ENCODE measurements at places on chromosomes 6 and 20. TPM values are rescaled to one million over a fixed set of nuclear protein-coding genes. Genes with fewer than 3 reads are reported as not detected.

Gene MEI4
- not detected for total RNA-seq

Gene TMEM151B
- 0.17 TPM for total RNA-seq

- H3K4me3 ChIP-seq, result no peak overlapping the region
- H3K4me1 ChIP-seq, result peaks cover under 1% of the 10 kb centered on the region
- no peaks in the 10 kb centered on the region for H3K27me3 ChIP-seq
- H3K36me3 ChIP-seq, result no peaks in the 10 kb centered on the region
- no peak overlapping the region for H3K27ac ChIP-seq
- DNase-seq, result no peak
Observed at GRCh38 chr6:158860279-158860865, 41.2 kb upstream of the EZR start.

Gene PFDN4
- 56.8 TPM for total RNA-seq

Gene SALL4
- 0.46 TPM for total RNA-seq

Gene MAPK13
- 17.4 TPM for total RNA-seq

GRCh38 chr6:129195161-129195560 lies 312.2 kb downstream of the LAMA2 start:
- no peaks in the 10 kb centered on the region for H3K4me1 ChIP-seq
- no peak for DNase-seq
- no peak overlapping the region for H3K27ac ChIP-seq
- H3K36me3 ChIP-seq, result no peaks in the 10 kb centered on the region
- H3K4me3 ChIP-seq, result no peak overlapping the region

Gene THBS2
- 2.5 TPM for total RNA-seq

Gene ANKEF1
- total RNA-seq, result 2.3 TPM

- no peak for DNase-seq
- H3K4me1 ChIP-seq, result no peaks in the 10 kb centered on the region
- no peak overlapping the region for H3K27ac ChIP-seq
- no peak overlapping the region for H3K4me3 ChIP-seq
- no peaks in the 10 kb centered on the region for H3K36me3 ChIP-seq
- H3K27me3 ChIP-seq, result no peaks in the 10 kb centered on the region
Observed at GRCh38 chr6:72322771-72323170, 299.1 kb upstream of the KCNQ5 start.

DNA sequence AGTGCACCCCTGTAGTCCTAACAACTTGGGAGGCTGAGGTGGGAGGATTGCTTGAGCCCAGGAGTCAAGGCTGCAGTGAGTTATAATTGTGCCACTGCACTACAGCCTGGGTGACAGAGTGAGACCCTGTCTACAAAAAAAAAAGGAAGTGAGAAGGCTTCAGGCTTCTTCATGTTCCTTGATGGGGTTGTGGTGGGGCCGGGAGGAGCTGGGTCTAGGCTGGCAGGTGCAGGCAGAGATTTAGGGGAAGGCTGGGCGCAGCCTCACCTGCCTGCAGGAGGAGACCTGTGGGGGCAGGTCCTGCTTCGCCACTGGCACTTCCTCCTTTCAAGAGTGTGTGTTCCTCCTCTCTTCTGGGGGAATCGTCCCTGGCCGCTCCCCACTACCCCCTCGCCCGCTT lies 63.9 kb downstream of the CHMP4B start:
- DNase-seq, result peak; percentile 83
- H3K4me1 ChIP-seq, result no peaks in the 10 kb centered on the region
- no peak overlapping the region for H3K4me3 ChIP-seq
- no peak overlapping the region for H3K27ac ChIP-seq
- H3K27me3 ChIP-seq, result no peaks in the 10 kb centered on the region

DNA sequence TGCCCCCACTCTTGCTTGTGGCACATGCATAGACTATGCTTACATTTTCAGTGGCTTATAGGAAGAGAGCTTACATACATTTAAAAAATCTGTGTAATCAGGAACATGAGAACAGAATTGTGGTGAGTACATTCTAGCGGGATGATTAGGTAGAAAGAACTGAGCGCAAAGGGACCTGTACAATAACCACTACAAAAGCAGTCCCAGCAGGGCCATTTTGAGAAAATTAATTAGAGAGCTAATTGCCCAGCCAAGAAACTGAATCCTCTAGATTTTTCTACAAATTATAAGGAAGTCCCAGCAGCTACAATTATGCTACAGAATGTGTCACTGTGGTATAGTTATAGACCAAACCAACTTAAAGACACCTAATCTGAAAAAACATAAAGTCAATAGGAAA lies 105.6 kb upstream of the TNFAIP3 start:
- no peaks in the 10 kb centered on the region for H3K36me3 ChIP-seq
- H3K27ac ChIP-seq, result no peak overlapping the region
- no peaks in the 10 kb centered on the region for H3K27me3 ChIP-seq
- no peaks in the 10 kb centered on the region for H3K4me1 ChIP-seq

GRCh38 chr6:152404936-152405595 lies 232.1 kb downstream of the SYNE1 start:
- no peaks in the 10 kb centered on the region for H3K4me1 ChIP-seq
- DNase-seq, result no peak
- H3K4me3 ChIP-seq, result no peak overlapping the region
- H3K27ac ChIP-seq, result no peak overlapping the region
- peaks cover 93% of the 10 kb centered on the region for H3K36me3 ChIP-seq

Gene ZNF165
- 2.0 TPM for total RNA-seq

- H3K27ac ChIP-seq, result no peak overlapping the region
- H3K36me3 ChIP-seq, result no peaks in the 10 kb centered on the region
- no peak overlapping the region for H3K4me3 ChIP-seq
- H3K27me3 ChIP-seq, result no peaks in the 10 kb centered on the region
Observed at GRCh38 chr20:7470912-7471311, 469.3 kb downstream of the HAO1 start.

DNA sequence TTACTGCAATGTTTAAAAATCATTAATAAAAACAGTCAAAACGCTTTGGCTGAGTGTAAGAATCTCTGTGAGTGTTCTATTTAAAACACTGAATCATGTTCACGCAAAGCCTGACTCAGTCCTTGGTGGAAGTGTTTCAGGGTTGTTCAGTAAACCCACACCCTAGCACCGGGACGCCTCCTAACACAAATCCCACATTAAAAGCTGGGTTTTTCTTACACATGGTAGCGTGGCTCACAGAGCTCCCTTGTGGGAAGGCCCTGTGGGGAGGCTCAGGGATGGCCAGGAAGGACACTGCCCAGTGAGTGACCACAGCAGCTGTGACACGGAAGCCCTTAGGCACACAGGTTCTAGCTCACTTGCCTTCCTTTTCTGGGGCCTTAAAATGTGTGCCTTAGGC lies 80.2 kb downstream of the GMPR start:
- H3K27me3 ChIP-seq, result no peaks in the 10 kb centered on the region
- H3K27ac ChIP-seq, result peak overlapping the region; percentile 76
- H3K4me1 ChIP-seq, result peaks cover 56% of the 10 kb centered on the region
- no peak for DNase-seq
- H3K4me3 ChIP-seq, result no peak overlapping the region

Gene C6orf163
- total RNA-seq, result 6.1 TPM

DNA sequence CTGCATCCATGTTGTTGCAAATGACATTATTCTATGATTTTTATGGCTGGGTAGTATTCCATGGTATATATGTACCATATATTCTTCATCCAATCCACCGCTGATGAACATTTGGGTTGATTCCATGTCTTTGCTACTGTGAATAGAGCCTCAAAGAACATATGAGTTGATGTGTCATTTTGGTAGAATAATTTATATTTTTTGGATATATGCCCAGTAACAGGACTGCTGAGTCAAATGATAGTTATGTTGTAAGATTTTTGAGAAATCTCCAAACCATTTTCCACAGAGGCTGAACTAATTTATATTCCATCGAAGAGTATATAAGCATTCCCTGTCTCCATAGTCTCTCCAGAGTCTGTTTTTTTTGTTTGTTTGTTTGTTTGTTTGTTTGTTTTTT lies 1373.5 kb downstream of the GRIK2 start:
- no peaks in the 10 kb centered on the region for H3K36me3 ChIP-seq
- H3K27ac ChIP-seq, result no peak overlapping the region
- H3K4me3 ChIP-seq, result no peak overlapping the region
- no peak for DNase-seq
- H3K27me3 ChIP-seq, result no peaks in the 10 kb centered on the region

GRCh38 chr6:41958022-41958856 lies 16.6 kb upstream of the CCND3 start:
- no peak for DNase-seq
- H3K4me3 ChIP-seq, result no peak overlapping the region
- H3K27me3 ChIP-seq, result no peaks in the 10 kb centered on the region
- no peak overlapping the region for H3K27ac ChIP-seq

DNA sequence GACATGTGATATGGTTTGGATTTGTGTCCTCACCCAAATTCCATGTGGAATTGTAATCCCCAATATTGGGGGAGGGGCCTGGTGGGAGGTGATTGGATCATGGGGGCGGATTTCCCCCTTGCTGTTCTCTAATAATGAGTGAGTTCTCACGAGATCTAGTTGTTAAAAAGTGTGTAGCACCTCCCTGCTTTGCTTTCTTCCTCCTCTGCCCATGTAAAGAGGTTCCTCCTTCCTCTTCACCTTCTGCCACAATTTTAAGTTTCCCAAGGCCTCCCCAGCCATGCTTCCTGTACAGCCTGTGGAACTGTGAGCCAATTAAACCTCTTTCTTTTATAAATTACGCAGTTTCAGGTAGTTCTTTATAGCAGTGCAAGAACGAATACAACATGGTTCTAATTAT lies 2.1 kb upstream of the ZNF451 start:
- H3K36me3 ChIP-seq, result no peaks in the 10 kb centered on the region
- no peaks in the 10 kb centered on the region for H3K27me3 ChIP-seq
- H3K27ac ChIP-seq, result no peak overlapping the region
- peaks cover 16% of the 10 kb centered on the region for H3K4me1 ChIP-seq
- DNase-seq, result no peak
- no peak overlapping the region for H3K4me3 ChIP-seq

GRCh38 chr6:34067814-34068213 lies 78.1 kb downstream of the GRM4 start:
- peaks cover 27% of the 10 kb centered on the region for H3K27me3 ChIP-seq
- no peaks in the 10 kb centered on the region for H3K36me3 ChIP-seq
- no peaks in the 10 kb centered on the region for H3K4me1 ChIP-seq
- H3K4me3 ChIP-seq, result no peak overlapping the region
- DNase-seq, result no peak

Gene PAK5
- not detected for total RNA-seq

- H3K27ac ChIP-seq, result peak overlapping the region; percentile 75
- H3K36me3 ChIP-seq, result peaks cover 3% of the 10 kb centered on the region
- H3K27me3 ChIP-seq, result no peaks in the 10 kb centered on the region
- H3K4me1 ChIP-seq, result peaks cover 58% of the 10 kb centered on the region
Observed at GRCh38 chr6:157537556-157537955, 156.6 kb downstream of the ZDHHC14 start.

DNA sequence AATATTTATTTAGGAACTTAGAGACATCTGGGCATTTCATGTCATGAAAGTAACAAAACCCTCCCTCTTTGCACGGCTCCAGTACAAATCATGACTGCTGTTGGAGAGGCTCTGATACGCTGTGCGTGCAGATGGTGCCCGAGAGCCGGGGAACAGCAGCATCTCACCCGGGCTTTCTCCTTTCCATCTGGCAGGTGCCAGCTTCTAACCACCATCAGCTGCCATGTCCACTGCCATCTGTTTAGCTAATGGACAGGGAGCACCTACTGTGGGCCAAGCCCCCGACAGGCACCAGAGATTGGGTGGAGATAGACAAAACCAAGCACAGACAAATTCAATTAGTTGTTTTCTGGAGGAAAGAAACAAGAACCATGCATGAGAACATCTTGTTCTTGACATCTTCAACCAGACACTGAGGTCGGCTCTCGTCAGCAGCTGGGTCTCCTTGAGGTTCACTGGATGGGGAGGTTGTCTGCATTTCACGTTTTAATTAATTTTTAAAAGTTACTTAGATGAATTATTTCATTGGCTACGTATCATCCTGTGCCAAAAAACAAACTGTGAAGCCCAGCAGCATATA lies 323.7 kb downstream of the THBS2 start:
- no peaks in the 10 kb centered on the region for H3K36me3 ChIP-seq
- H3K27ac ChIP-seq, result no peak overlapping the region
- DNase-seq, result no peak
- H3K4me3 ChIP-seq, result no peak overlapping the region
- H3K27me3 ChIP-seq, result no peaks in the 10 kb centered on the region
- no peaks in the 10 kb centered on the region for H3K4me1 ChIP-seq

Gene RAET1G
- total RNA-seq, result 1.2 TPM

GRCh38 chr6:148382861-148383260 lies 40.2 kb downstream of the SASH1 start:
- no peaks in the 10 kb centered on the region for H3K36me3 ChIP-seq
- no peaks in the 10 kb centered on the region for H3K4me1 ChIP-seq
- H3K4me3 ChIP-seq, result no peak overlapping the region
- H3K27ac ChIP-seq, result peak overlapping the region; percentile 51

- H3K27ac ChIP-seq, result no peak within 1 kb of the TSS
- H3K36me3 ChIP-seq, result no peaks in the 10 kb centered on the region
Observed at GRCh38 chr6:149963462-149964307, at the start of gene ULBP1. Gene ULBP1, plus strand, starts transcription at chr6:149963943. Its CDS starts 107 bp downstream, at chr6:149964050.

Gene TASP1
- 17.4 TPM for total RNA-seq

- H3K27me3 ChIP-seq, result peaks cover 19% of the 10 kb centered on the region
- no peak overlapping the region for H3K4me3 ChIP-seq
- no peak overlapping the region for H3K27ac ChIP-seq
- peaks cover 6% of the 10 kb centered on the region for H3K4me1 ChIP-seq
- H3K36me3 ChIP-seq, result no peaks in the 10 kb centered on the region
Observed at GRCh38 chr6:165883851-165884640, 221.0 kb upstream of the PDE10A start.

GRCh38 chr6:100300221-100300736 lies 164.4 kb downstream of the SIM1 start:
- no peak overlapping the region for H3K4me3 ChIP-seq
- no peaks in the 10 kb centered on the region for H3K27me3 ChIP-seq
- no peaks in the 10 kb centered on the region for H3K36me3 ChIP-seq
- H3K4me1 ChIP-seq, result no peaks in the 10 kb centered on the region

- no peak for DNase-seq
- no peak overlapping the region for H3K27ac ChIP-seq
- no peak overlapping the region for H3K4me3 ChIP-seq
- no peaks in the 10 kb centered on the region for H3K36me3 ChIP-seq
- H3K4me1 ChIP-seq, result peaks cover 14% of the 10 kb centered on the region
Observed at GRCh38 chr6:79869184-79869583, 78.2 kb downstream of the ELOVL4 start.

- peaks cover 48% of the 10 kb centered on the region for H3K36me3 ChIP-seq
- peak overlapping the region; percentile 68 for H3K27ac ChIP-seq
- no peak overlapping the region for H3K4me3 ChIP-seq
- DNase-seq, result no peak
- peaks cover 7% of the 10 kb centered on the region for H3K4me1 ChIP-seq
Observed at GRCh38 chr20:49100972-49101371, 54.9 kb downstream of the CSE1L start.

Gene PSORS1C1
- not detected for total RNA-seq

DNA sequence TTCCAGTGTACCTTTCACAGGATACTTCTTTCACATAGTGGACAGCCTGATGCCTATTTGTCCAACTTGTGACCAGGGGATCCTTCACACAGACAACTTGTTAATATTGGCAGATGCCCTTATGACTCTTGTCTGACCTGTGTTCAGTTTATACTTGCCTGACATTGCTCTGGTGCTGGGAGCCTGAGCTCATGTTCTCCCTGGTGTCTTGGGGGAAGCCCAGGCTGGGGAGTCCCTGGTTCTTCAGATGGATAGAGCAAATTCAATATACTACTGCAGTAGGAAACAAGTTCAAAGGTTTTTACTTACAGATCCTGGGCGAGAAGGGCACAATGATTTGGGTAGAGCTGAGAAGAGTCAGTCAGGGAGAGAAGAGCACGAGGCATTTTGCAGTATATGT lies 76.1 kb downstream of the NKAIN2 start:
- H3K36me3 ChIP-seq, result no peaks in the 10 kb centered on the region
- no peak overlapping the region for H3K27ac ChIP-seq
- no peak overlapping the region for H3K4me3 ChIP-seq
- H3K27me3 ChIP-seq, result no peaks in the 10 kb centered on the region
- no peak for DNase-seq
- H3K4me1 ChIP-seq, result no peaks in the 10 kb centered on the region
